ENCODE measurements at places on chromosomes 1 and 21.

GRCh38 chr21:34994766-34995631 lies 54.1 kb downstream of the RUNX1 start:
- DNase-seq: no peak

DNA sequence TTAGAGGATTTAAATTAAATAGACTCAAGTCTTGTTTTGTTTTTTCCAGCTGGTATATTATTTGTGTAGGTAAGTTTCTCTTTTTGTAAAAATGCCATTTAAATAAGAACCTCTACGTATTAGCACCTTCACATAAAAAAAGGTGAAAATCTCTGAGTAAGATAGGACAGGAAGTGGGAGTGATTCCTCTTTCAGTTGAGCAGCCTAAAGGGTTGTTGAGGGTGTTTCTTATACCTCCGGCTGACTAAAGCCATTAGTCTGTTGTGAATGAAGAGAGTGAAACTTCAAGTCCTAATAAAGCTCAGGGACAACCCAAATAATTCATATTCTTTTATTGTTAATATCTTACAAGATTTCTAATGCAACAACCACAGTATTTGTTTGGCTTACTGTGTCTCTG lies 188.7 kb downstream of the CHRM3 start:
- DNase-seq: no peak

DNA sequence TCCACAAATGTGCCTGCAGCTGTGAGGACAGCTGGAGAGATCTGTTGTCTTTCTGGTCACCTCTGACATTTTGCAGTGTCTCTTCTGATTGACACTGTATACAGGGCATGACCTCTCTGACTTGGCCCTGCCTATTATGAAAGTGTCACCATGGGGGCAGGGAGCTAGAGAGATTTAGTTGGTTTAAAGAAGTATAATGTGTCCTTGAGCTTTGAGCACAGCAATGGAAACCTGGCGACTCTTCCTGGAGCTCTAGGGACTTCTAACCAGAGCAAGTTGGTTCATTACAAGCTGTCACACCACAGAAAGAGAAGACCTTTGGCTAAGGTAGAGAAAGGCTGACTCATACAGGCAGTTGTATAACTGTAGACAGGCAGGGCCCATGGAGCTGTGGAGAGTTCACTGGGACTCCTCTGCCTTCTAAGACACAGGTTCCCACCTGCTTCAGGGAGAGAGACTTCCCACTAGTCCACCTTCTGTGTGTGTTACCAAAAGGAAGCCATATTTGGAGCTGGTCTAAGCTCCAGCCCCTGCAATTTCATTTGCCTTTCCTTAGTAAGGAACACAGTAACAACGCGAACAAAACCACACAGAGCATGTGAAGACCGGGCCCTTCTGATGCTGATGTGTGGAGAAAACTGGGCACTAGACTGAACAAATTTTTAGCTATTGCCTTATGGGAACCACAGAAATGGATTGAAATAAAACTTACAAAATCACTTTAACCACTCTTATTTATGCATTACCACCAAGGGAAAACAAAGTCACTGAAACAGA lies 90.5 kb upstream of the ADAR start:
- no peak for DNase-seq

DNA sequence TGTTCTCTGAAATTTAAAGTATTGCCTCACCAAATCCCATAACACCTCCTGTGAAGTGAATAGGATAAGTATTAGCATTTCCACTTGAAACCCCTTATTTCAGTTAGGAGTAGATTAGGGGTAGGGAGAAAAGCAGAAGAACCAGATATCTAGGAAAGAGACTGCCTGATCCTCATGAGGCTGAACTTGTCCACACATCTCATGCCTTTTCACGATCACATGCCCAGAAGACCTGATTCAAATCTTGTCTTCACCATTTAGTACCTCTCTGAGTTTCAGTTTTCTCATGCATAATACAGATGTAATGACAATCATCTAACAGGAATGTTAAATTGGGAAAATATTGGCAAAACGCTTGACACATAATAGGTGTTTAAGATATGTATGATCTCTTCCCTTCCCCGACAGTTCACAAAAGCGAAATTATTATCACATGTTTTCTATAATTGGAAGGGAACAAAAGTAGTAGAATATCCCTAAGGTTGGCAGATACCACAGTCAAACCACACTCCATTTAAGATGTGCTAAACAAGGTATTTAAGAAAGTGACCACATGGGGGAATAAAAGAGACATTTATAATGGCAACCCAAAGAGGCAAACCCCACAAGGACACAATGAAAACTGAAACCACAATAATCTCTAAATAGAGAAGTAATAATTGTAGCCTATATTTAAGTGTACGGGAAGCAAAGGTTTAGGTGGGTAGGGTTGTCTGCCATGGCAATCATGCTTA lies 25.2 kb downstream of the GFI1 start:
- DNase-seq: no peak

DNA sequence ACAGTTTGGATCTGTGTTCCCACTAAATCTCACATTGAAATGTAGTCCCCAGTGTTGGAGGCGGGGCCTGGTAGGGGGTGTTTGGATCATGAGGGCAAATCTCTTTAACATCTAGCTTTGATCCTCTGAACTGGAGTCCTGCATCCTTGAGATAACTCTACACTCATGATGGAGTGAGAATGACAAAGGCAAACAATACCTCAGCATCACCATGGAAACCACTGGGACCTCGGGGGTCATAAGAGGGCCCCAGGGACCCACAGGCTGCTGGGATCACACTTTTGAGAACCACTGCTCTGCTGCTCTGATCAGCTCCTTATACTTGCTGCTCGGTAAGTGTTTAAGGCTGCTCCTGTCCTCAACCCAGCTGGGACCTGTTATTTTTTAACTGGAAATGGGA lies 13.4 kb upstream of the OBSCN start:
- no peak for DNase-seq

GRCh38 chr1:221816899-221817298 lies 75.0 kb upstream of the DUSP10 start:
- DNase-seq: no peak

DNA sequence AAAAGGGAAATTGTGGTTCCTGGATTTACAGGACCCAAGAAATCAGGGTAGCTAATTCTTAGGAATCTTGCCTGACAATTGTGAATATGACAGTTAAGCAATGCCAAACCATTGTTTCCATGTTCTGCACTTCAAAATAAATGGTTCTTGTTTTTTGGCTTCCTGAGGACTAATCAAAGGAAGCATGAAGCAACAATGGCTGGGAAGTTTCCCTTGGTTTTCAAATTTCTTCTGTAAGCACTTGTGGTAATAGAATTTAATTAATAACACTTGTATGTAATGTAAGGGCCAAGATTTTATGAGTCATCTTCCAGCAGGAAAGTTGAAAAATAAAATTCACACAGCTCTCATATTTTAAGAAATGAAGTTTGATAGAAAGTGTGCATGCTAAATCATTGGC lies 31.7 kb downstream of the JAM2 start:
- DNase-seq: no peak

- no peak for DNase-seq
These were observed 600.7 kb upstream of the USP24 start for GRCh38 chr1:55815745-55816455.

Data from CD4-positive, alpha-beta memory T cell (primary cell).